ENCODE measurements at places on chromosomes 3 and 15.
A peak's percentile ranks its signal among the peaks of the same experiment; 100 is the strongest.

- no peak for DNase-seq
Observed at GRCh38 chr3:139292192-139292591, 51.6 kb upstream of the MRPS22 start.

- DNase-seq = no peak
Observed at GRCh38 chr15:47443839-47444238, 273.5 kb upstream of the SEMA6D start.

DNA sequence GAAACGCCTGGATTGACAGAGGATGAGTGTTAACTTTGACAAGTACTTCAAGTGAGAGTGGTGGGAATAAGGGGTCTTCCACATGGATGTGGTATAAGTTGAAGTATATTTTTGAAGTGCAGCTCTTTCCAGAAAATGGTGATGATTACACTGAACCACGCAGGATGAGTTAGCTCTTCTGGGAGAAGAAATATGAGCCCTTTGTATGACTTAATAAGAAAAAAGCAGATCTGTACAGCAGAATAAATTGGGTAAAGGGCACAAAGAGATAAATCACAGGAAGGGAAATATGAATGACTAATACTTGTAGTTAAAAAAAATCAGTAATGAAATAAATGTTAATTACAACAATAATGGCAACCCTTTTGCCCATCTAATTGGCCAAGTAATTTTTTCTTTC lies 1.3 kb downstream of the CCR3 start:
- no peak for DNase-seq

DNA sequence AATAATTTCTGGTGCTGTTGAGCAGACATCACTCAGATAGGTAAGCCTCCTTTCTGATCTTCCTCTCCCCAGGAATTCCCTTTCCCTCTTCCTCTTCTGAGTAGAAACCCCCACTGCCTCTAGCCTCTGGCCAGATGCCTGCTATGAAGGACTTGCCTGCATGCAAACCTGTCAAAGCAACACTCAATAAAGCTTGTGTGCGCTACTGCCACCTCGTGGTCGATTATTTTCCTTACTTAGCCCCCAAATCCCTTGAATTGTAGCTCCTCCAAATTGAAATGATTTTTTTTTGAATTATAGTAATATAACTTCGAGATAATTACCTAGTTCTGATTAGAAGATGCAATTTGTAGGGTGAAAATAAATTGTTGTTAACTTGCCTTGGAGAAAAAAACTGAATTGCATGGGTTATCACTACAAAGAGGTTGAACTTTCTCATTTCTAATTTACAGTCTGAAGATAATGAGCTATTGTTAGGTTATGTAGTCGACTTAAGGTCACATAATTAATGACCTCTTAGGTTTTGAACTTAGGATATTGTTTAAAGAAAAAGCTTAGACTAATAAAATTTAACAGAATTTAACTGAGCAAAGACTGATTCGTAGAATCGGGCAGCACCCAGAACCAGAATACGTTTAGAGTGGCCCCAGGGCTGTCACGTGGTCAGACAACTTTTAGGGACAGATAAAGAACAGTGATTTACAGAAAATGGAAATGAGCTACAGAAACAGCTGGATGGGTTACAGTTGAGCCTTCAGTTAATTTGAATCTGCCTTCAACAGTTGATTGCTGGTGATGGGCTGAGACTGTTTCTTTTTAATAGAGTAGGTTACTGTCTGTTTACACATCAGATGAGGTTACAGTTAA lies 269.3 kb downstream of the ARPP21 start:
- DNase-seq = peak; percentile 88

DNA sequence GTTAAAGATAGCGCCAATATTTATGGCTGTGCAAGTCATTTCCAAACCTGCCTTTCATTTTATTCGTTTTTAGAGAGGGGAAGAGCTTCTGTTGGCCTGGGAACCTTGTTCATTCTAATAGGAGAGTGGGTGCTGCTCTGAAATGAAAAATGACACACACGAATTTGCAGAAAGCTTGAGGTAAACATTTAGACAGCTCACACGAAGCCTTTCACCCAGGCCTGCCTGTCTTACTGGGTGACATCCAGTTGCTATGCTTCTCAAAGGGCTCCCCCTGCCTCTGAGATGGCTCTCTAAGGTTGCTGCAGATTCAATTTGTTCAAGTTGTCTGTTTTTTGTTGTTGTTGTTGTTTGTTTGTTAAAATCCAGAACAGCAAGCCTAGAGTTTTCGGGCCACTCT lies 18.2 kb downstream of the PEX5L start:
- peak; percentile 50 for DNase-seq

- DNase-seq = peak; percentile 40
Observed at GRCh38 chr3:139934613-139935015, 371 bp upstream of the CLSTN2 start.

DNA sequence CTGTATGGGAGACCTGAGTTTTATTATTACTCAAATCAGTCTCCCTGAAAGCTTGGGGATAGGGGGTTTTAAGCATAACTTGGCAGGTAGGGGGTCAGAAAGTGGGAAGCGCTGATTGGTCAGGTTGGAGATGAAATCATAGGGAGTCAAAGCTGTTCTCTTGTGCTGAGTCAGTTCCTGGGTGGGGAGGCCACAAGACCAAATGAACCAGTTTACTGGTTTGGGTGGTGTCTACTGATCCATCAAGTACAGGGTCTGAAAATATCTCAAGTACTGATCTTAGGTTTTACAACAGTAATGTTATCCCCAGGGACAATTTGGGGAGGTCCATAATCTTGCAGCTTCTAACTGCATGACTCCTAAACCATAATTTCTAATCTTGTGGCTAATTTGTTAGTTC lies 17.8 kb upstream of the IQCF6 start:
- DNase-seq = no peak

DNA sequence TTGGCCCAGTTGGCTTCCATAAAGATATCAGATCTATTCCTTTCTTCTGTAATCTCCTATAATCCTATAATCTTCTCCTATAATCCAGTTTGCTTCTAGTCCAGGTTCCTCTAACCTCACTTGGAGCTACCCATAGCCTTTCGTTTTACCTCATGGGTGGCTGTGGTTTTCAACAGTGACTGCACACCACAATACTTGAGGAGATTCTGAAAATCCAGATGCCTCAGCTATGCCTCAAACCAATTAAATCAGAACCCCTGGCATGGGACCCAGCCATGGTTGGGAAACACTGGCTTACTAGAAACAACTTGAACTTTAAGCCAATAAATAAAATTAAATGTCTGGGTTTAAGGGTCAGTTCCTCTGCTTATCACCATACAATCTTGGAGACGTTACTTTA lies 86.1 kb upstream of the NTRK3 start:
- DNase-seq = no peak

All from Karpas-422 (cell line).